HepG2 (cell line): ENCODE measurements at places on chromosomes 3 and 15.

DNA sequence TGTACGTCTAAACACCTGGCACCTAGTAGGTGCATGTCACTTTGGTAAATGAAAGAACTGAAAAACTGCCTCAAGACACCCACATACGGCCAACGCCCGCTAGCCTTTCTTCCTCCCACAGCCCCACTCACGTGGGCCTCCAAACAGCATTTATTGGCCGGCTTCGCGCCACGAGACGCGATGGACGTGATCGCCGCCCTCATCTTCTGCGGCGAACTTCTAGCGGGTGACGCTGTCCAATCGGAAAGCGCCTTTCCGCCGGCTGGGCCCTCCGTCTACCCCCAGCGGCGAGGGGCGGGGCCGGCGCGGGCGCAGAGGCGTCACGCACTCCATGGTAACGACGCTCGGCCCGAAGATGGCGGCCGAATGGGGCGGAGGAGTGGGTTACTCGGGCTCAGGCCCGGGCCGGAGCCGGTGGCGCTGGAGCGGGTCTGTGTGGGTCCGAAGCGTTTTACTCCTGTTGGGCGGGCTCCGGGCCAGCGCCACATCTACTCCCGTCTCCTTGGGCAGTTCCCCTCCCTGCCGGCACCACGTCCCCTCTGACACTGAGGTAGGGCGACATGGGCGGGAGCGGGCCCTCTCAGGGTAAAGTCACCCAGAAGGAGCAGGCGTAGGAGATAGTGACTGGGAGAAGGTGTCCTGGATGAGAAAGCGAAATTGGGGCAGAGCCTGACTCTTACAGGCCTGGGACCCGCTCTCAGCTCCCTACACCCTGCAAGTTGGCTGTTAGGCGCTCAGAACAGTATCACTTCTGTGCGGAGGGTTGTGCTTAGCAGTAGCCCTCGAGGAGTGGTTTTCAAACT, at the start of gene LMLN:
Gene LMLN, plus strand, starts transcription at position 327 of the 803 bp plus-strand sequence. Its CDS starts 29 bp downstream, at position 356.
- no peaks in the 10 kb centered on the region for H3K27me3 ChIP-seq
- peak; percentile 86 for DNase-seq
- H3K4me1 ChIP-seq: peaks cover 49% of the 10 kb centered on the region
- no peaks in the 10 kb centered on the region; the same call in 1 of the 2 replicates for H3K36me3 ChIP-seq
- peak within 1 kb of the TSS; percentile 60 for H3K27ac ChIP-seq

GRCh38 chr15:31328969-31329639, 2.5 kb downstream of the KLF13 start:
- H3K27me3 ChIP-seq: no peaks in the 10 kb centered on the region
- DNase-seq: no peak
- H3K4me3 ChIP-seq: peak overlapping the region; percentile 75
- H3K36me3 ChIP-seq: no peaks in the 10 kb centered on the region

DNA sequence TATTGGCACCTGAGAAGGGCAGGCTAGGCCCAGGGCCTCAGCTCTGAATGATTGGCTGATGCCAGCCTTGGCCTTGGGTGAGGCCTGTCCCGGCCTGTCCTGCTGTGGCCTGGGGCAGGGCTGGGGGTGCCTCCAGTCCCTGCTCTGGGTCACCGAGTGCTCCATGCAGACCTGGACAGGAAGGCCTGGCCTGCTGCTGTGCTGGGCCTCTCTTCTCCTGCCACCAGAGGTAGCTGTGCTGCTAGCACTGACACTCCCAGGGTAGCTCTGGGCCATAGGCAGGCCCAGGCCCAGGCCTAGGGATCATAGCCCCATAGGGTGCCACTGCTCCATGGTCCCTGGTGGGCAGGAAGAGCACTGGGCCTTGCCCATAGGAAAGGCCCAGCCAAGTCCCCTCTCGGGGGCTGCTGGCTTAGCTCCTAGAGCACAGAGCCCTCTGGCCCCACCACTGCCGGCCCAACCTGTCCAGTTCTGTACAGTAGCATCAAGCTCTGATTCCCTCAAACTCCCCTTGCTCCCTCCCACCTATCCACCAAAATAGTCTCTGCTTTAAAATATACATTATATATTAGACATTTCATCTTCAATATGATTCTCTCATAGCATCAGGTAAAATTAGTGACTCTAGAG, 18.2 kb downstream of the ABTB1 start:
- H3K27ac ChIP-seq: no peak overlapping the region
- DNase-seq: peak; percentile 59
- peaks cover 6% of the 10 kb centered on the region; the same call in 1 of the 3 replicates for H3K27me3 ChIP-seq

- no peaks in the 10 kb centered on the region for H3K36me3 ChIP-seq
- no peak overlapping the region for H3K27ac ChIP-seq
- DNase-seq: no peak
Observed at GRCh38 chr3:120528163-120528562, 68.0 kb upstream of the NDUFB4 start.

- no peak overlapping the region for H3K4me3 ChIP-seq
- H3K4me1 ChIP-seq: peaks cover 30% of the 10 kb centered on the region
- H3K27ac ChIP-seq: no peak overlapping the region
- no peaks in the 10 kb centered on the region for H3K27me3 ChIP-seq
- no peaks in the 10 kb centered on the region for H3K36me3 ChIP-seq
- DNase-seq: no peak
Observed at GRCh38 chr3:184806567-184807271, 5.2 kb upstream of the VPS8 start.

DNA sequence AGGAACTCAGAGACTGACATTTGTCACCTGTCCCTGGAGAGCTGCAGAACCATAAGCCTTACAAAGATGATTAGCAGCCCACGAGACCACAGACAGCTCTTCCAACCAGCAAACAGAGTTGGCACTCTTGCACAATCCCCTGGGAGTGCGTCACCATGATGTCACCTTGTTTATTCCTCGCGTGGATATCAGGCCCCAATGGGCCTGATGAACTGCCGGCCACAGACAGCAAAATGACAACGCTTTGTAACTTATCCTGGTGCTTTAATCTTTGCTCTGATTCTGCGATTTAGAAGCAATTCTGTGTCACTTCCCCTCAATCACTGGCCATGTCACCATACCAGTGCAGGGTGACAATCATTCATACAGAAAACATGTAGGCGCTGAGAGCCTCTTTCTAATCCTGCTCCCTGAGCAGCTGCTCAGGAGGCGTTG, 89.2 kb downstream of the TAMM41 start:
- no peaks in the 10 kb centered on the region for H3K4me1 ChIP-seq
- peaks cover 17% of the 10 kb centered on the region; the same call in 2 of the 3 replicates for H3K27me3 ChIP-seq
- no peaks in the 10 kb centered on the region for H3K36me3 ChIP-seq
- H3K27ac ChIP-seq: no peak overlapping the region

GRCh38 chr3:54079730-54080325, 42.5 kb upstream of the CACNA2D3 start:
- no peak overlapping the region for H3K27ac ChIP-seq
- no peak for DNase-seq
- H3K36me3 ChIP-seq: no peaks in the 10 kb centered on the region
- H3K4me3 ChIP-seq: no peak overlapping the region
- H3K27me3 ChIP-seq: no peaks in the 10 kb centered on the region

- no peak overlapping the region for H3K4me3 ChIP-seq
- peaks cover 28% of the 10 kb centered on the region for H3K4me1 ChIP-seq
- no peaks in the 10 kb centered on the region for H3K36me3 ChIP-seq
- no peak overlapping the region for H3K27ac ChIP-seq
Observed at GRCh38 chr3:98004721-98005120, 30.4 kb downstream of the GABRR3 start.

- H3K36me3 ChIP-seq: peaks cover 7% of the 10 kb centered on the region
- no peak for DNase-seq
- H3K4me1 ChIP-seq: peaks cover 43% of the 10 kb centered on the region
- no peaks in the 10 kb centered on the region for H3K27me3 ChIP-seq
- peak overlapping the region; percentile 56 for H3K27ac ChIP-seq
Observed at GRCh38 chr3:10173095-10173925, 8.6 kb downstream of the IRAK2 start.

GRCh38 chr3:69294014-69294766, 91.7 kb downstream of the FRMD4B start:
- no peaks in the 10 kb centered on the region for H3K4me1 ChIP-seq
- H3K27ac ChIP-seq: no peak overlapping the region
- H3K4me3 ChIP-seq: no peak overlapping the region
- H3K36me3 ChIP-seq: no peaks in the 10 kb centered on the region
- peaks cover 4% of the 10 kb centered on the region; the same call in 1 of the 3 replicates for H3K27me3 ChIP-seq

DNA sequence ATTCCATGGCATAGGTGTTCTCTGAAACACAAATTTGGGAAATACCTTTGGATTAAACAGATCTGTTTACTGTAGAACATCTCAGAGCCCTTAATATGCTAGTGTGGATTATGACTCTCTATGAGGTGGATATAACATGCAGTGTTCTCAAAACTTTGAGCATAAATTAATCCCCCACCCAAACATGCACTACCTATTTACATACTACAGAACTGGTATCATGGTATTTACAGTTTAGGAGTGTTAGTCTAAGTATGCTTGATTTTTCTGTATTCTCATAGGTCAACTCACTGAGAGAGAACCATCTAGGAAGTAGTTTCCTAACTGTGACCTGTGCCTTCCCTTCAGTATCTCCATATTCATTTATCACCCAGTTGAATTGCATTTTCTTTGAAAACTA, 30.9 kb upstream of the ZNF609 start:
- no peak overlapping the region for H3K27ac ChIP-seq
- H3K4me1 ChIP-seq: no peaks in the 10 kb centered on the region
- no peak overlapping the region for H3K4me3 ChIP-seq
- H3K27me3 ChIP-seq: no peaks in the 10 kb centered on the region
- no peak for DNase-seq
- peaks cover 37% of the 10 kb centered on the region; the same call in 1 of the 3 replicates for H3K36me3 ChIP-seq

DNA sequence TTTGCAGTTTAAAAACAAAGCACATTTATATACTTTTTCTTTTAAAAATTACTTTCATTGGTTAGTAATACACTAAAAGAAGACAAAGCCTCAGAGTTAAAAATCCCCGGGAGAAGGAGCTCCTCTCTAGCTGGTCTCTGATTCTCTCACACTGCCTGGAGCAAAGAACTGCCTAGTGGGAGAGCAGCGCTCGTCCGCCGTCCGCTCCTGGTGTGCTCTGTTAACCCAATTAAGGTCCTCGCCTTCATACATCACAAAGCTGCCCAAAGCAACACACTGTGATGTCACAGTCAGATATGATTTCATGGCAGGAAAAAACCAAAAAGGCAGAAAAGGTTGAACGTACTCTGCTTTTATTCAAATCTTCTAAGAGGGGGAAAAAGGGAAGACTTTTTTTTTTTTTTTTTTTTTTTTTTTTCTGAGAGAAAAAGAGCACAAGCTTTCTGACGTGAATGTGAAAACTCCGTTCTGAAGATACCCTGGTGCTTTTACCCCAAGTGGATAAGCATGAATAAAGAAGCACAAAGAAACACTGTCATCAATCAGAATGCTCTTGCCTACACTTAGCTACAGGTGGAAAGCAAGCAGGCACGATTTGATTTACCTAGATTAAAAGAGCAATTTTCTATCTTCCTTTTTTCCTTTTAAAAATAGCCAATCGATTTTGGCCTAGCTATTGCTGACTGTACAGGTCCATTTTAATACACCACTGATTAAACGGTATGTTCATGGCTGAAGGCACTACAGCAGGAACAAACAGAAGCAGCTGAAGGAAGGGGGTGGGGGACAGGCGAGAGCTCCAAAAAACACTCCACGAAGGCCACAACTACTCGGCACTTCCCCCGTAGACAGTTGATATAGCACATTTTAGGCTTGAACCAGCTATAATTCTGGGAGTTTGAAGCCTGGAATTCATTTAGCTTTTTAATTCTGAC, 115.2 kb downstream of the TIGIT start:
- no peak overlapping the region for H3K27ac ChIP-seq
- H3K27me3 ChIP-seq: no peaks in the 10 kb centered on the region
- H3K4me3 ChIP-seq: no peak overlapping the region
- H3K36me3 ChIP-seq: no peaks in the 10 kb centered on the region
- peaks cover 10% of the 10 kb centered on the region for H3K4me1 ChIP-seq

DNA sequence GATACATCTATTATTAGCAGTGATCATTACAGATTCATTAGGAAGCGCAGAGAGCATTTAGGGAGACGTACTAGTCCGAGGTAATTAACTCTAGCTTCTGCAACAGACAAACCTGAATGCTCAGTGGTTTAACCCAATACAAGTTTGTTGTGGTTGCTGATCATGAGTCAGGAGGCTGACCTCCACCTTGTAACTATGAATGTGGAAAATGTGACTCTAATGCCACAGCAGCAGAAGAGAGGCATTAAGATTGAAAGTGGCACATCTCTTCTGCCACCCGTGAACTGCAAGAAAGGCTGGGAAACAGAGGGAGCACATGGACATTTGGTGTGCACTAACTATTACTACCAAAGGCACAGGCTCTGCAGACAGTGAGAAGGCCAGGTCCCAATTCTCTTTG, 71.2 kb upstream of the C3orf80 start:
- no peaks in the 10 kb centered on the region for H3K36me3 ChIP-seq
- H3K4me3 ChIP-seq: no peak overlapping the region
- no peaks in the 10 kb centered on the region for H3K27me3 ChIP-seq
- DNase-seq: no peak

DNA sequence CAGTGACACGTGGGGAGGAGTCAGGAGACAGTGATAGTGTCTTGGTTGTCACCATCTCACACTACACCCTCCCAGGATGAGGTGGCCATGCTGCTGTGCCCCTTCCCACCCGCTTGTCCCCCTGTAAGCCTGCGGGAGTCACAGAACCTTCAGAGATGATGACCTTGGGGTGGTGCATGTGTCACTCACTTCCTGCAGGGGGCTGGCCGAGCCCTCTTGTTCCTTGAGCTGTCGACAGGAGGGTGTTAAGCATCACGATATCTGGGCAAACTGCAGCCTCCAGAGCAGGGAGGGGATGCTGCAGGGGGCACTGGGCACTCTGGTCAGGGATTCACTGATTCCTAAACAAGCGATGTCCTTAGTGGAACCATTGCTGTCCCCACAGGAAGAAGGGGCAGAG, 27.7 kb downstream of the FAH start:
- no peak for DNase-seq
- H3K4me1 ChIP-seq: no peaks in the 10 kb centered on the region
- no peaks in the 10 kb centered on the region; the same call in 1 of the 2 replicates for H3K27me3 ChIP-seq
- no peak overlapping the region for H3K27ac ChIP-seq
- peaks cover 23% of the 10 kb centered on the region for H3K36me3 ChIP-seq
- no peak overlapping the region for H3K4me3 ChIP-seq

- no peak overlapping the region for H3K27ac ChIP-seq
- no peaks in the 10 kb centered on the region for H3K27me3 ChIP-seq
- H3K36me3 ChIP-seq: no peaks in the 10 kb centered on the region
- no peak overlapping the region for H3K4me3 ChIP-seq
Observed at GRCh38 chr3:151219056-151219455, 16.0 kb upstream of the GPR171 start.

DNA sequence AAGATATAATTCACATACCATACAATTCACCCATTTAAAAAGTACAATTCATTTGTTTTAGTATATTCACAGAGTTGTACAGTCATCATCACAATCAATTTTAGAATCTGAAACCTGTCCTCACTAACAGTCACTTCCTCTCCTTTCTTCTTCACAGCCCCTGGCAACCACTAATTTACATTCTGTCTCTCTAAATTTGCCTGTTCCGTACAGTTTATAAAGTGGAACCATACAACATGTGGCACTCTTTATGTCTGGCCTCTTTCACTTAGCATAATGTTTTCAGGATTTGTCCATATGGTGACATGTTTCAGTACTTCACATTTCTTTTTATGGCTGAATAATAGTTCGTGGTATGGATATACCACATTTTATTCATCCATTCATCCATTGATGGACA, 22.7 kb downstream of the ERICH6 start:
- H3K36me3 ChIP-seq: no peaks in the 10 kb centered on the region
- no peak for DNase-seq
- no peak overlapping the region for H3K27ac ChIP-seq
- H3K27me3 ChIP-seq: no peaks in the 10 kb centered on the region

- peaks cover 64% of the 10 kb centered on the region for H3K4me1 ChIP-seq
- peak overlapping the region; percentile 75 for H3K27ac ChIP-seq
- DNase-seq: no peak
- H3K4me3 ChIP-seq: no peak overlapping the region
- H3K36me3 ChIP-seq: peaks cover 52% of the 10 kb centered on the region
- H3K27me3 ChIP-seq: no peaks in the 10 kb centered on the region
Observed at GRCh38 chr3:53224026-53224425, 31.8 kb downstream of the TKT start.

GRCh38 chr15:69132977-69133861, 27.2 kb upstream of the GLCE start:
- peak; percentile 10 for DNase-seq
- H3K4me1 ChIP-seq: peaks cover 51% of the 10 kb centered on the region
- H3K27ac ChIP-seq: no peak overlapping the region
